COR-L47 (cell line): ENCODE measurements at places on chromosomes 7 and 10.

- DNase-seq = no peak
Observed at GRCh38 chr10:124911124-124912067, 30.5 kb upstream of the ZRANB1 start.

DNA sequence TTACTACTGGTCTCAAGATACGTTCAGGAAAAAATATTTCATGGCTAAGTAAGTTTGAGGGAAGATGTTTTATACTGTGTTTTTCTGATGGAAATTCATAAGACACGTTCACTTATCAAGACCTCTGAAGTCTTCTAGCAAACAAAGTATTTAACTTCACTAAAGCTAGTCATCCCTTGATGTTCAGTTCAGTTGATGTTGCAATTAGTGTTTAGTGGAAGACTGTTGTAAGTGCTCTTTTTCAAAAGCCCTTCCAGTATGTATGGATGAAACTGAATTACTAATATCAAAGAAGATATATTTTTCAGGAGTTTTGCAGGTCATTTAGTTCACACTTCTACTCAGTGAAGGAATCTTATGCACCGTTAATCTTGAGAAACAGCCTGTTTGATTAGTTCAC, 25.1 kb downstream of the CUL1 start:
- no peak for DNase-seq

- DNase-seq = no peak
Observed at GRCh38 chr7:68783684-68784083, 814.6 kb upstream of the AUTS2 start.

DNA sequence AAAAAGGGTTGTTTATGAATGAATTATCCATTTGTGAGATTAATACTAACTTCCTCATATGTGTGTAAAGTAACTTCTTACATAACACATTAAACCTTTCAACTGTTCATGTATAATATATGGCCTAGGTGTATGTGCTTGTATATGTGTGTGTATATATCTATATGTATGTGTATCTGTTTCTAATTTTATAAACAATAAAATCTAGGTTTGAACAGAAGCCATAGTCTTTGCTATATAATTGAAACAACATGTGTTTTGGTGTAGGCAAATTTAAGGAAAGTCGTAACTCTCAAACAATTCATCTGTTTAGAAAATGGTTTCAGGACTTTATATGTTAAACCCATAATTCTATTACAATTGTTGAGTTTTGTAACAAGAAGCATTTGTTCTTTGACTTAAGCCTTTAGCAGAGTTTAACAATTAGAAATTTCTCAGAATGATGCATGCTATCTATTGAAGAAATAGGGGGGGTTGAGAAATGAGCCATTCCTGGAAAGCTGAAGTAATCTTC, 103.3 kb downstream of the BBS9 start:
- DNase-seq = no peak

GRCh38 chr10:99658622-99659030, 683 bp upstream of the ENTPD7 start:
- DNase-seq = no peak

GRCh38 chr7:2522780-2523433, 3.3 kb downstream of the LFNG start:
- peak; percentile 45 for DNase-seq

GRCh38 chr7:155000795-155001194, 2.1 kb downstream of the PAXIP1 start:
- no peak for DNase-seq

DNA sequence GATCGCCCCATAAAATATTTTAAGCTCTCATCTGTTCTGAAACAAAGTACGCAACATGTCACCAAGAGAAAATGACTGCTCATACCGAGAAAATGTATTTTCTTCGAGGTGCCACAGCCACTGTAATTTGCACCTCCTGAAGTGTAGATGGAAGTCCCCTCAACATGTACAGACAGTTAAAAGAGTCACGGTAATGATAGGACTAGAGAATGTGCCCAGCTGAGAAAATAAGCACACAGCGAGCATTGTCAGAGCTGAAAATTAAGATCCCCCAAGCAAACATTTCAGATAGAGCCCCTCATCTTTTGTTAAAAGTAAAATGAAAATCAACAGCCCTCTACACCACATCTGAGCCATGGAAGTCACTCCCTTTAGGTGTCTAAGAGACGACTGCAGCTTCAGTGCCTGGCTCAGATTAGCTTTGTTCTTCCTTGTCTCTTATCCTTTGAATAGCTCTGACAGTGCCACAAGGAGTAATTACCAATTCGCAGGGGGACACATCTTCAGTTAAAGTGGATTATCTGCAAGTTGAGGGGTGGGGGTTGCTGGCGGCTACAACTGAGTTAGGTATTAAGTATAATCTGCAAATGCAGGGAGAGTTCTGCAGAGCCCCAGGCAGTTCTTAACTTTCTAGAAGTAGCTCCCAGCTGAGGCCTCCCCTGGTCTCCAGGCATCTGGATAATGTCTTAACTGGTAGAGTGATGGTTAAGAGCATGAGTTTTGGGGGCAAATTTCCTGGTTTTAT, 222.7 kb upstream of the C7orf33 start:
- DNase-seq = no peak

DNA sequence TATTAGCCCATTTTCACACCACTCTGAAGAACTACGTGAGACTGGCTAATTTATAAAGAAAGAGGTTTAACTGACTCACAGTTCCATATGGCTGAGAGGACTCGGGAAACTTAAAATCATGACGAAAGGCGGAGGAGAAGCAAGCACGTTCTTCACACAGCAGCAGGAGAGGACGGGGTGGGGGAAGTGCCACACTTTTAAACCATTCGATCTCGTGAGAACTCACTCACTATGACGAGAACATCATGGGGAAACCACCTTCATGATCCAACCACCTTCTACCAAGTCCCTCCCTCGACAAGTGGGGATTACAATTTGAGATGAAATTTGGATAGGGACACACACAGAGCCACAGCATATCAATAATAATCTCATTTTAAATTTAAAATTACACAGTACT, 80.2 kb downstream of the VWDE start:
- no peak for DNase-seq

- no peak for DNase-seq
Observed at GRCh38 chr7:105680505-105681187, 99.4 kb upstream of the EFCAB10 start.

DNA sequence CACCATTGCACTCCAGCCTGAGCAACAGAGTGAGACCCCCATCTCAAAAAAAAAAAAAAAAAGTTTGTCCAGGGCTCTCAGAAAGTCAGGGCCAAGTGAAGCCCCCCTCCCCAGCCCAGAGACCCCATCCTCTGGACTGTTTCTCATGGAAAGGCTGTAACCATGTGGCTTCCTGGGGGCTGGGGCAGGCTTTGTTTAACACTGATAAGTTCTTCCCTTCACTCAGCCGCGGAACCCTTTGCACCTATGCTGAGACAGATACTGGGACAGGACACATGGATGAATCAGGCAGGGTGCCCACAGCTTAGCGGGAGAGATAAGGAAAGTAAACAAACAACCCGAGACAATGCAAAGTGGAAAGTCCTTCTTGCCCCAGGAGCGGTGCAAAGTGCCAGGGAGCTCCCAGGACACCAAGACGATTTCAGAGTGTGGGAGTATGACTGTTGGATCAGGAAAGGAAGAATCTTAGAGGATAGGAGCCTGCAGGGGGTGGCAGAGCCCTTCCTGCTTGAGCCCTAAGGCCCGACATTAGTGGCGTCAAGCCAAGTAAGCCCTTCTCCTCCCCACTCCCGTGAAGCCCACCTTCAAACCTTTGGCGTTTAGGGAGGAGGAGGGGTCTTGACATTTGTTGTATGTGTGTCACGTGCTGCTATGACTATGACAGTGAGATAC, 11.6 kb downstream of the MLXIPL start:
- DNase-seq = peak; percentile 46

DNA sequence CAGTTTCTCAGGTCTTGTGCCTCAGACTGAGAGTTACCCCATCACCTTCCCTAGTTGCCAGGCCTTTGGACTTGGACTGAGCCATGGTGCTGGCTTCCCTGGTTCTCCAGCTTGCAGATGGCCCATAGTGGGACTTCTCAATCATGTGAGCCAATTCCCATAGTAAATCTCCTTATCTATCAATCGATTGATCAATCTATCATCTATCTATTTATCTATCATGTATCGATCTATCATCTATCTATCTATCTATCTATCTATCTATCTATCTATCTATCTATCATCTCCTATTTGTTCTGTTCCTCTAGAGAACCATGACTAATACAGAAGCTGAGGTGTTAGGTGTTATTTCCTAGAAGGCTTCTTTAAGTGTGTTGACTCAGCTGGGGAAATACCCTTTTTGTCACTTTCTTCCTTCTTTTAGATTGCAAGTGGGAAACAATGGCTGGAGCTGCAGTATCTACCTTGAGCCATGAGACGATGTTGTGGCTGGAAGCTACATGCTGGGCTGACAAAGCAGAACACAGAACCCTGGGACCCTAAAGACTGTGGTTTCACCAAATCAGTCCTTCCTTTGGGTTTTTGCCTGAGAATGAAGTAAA, 234.7 kb upstream of the GLI3 start:
- DNase-seq = no peak

- no peak for DNase-seq
Observed at GRCh38 chr10:15791816-15792524, 68.3 kb downstream of the MINDY3 start.

- no peak for DNase-seq
Observed at GRCh38 chr7:150388709-150389531, 9.8 kb downstream of the ZNF775 start.

GRCh38 chr10:80462299-80462980, 8.3 kb downstream of the TSPAN14 start:
- DNase-seq = no peak

DNA sequence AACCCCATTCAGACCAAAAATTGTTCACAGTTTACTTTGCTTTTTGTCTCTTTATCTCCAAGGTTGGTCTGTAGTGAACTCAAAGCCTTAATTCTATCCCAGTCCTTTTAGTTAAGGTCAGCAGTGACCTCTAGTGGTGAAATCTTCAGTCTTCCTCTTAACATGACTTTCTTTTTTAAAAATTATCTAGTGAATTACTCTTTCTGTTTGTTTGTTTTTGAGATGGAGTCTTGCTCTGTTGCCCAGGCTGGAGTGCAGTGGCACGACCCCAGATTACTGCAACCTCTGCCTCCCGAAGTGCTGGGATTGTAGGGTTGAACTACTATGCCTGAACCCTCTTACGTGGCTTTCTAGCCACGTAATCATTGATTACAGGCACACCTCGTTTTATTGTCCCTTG, 25.0 kb downstream of the ZNF487 start:
- DNase-seq = peak; percentile 53

DNA sequence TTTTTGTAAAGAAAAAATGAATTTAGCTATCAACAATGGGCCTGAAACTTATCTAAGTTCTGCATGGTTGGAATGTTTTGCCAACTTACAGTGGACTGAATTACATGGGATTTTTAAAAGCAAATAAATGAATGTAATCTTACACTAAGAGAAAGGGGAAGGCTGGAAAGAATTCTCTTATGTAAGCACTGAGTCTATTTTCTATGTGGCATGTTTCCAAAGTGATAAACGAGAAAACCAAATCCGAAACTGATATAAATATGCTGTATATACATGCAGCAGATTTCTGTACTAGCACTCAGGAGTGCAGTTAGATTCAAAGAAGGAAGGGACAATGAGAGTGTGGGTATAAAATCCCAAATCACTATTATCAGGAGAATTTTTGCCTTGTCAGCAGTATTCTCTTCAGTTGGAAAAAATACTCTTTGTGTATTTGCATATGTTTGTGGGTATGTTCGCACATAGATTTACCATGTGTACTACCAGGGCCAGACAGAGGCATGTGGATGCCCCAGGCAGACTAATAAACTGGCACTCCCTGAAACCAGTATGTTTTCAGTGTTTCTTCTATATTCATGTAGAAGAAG, 334.3 kb upstream of the SEMA3D start:
- no peak for DNase-seq

DNA sequence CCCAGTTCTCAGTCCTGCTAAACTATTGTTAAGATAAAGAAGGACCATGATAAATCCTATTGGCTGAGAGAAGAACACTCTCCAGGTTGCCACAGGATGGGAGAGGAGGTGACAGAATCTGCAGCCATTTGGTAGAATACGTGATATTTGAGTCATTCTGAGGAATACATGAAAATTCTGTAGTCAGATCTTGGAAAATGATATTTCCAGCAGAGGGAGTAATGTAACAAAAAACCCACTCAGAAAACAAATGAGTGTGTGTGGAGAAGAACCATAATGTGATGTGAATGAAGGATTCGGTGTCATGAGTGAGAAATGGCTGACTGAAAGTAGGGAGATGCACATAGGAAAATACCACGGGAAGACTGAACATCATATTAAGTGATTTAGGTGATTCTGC, 128.5 kb upstream of the PFKP start:
- no peak for DNase-seq

DNA sequence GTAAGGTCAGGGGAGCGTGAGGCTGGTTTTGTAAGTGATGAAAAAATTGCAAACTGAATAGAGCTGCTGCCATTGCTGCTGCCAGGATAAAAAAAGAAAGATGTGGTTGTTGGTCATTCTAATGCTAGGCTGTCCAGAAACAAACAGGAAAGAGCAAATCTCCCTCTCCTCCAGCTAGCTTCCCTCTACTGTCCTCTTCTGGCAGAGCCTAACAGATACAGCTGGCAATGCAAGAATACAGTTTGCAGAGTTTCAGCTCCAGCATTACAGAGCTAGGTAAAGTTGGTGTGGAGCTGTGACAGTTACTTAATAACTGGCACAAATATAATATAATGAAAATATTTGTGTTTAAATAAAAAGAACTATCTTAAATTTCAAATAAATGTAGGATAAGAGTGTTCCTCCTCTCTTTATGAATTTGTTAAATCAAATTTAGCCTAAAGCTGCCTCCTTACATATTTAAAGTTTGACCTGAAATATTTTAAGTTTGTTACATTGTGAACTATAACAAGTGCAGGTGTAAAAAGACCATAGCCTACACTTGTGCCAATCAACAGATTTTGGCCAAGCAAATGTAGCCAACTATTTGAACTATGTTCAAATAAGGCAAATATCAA, 407.7 kb downstream of the SH2D4B start:
- no peak for DNase-seq

DNA sequence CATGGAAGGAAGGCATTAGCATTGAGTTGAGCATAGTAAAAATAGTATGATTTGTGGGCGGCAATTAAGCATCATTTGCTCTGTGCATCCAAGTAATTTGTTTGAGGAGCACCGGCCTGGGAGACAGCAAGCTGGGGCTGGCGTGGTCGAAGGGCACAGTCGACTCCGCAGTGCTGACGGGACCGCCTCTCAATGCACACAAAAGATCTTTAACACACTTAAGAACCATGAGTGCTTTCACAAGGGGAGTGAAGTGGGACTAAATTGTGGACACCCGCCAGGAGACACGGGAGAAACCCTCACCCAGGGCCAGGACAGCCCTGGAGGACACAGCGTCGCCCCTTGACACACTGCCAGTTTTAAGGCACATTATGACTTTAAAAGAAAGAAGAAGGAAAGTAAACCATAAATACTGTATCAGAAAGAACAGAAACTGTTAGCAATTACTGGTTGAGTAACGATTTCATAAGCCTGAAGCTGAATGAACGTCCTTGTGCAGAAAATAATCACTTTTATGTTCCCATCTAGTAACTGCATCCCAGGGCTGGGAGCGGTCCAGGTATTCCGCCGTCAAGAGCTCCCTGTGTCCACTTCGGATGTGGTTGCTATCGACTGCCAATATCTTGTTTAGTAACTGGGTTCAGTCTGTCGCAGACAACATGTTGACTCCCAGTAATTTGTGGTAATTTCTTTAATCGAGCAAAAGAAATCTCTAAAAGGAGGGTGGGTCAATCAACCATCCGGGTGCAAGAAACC, 102.1 kb downstream of the EBF3 start:
- DNase-seq = no peak
